ENCODE measurements at places on chromosomes 1 and 21.
A peak's percentile ranks its signal among the peaks of the same experiment; 100 is the strongest.

GRCh38 chr1:231401478-231401877 is 20.6 kb downstream of the EGLN1 start:
- DNase-seq = no peak

GRCh38 chr21:41429305-41429704 is 3.3 kb downstream of the MX1 start:
- no peak for DNase-seq

- DNase-seq = peak; percentile 10
Measured at GRCh38 chr21:35178827-35179226, 129.7 kb upstream of the RUNX1 start.

DNA sequence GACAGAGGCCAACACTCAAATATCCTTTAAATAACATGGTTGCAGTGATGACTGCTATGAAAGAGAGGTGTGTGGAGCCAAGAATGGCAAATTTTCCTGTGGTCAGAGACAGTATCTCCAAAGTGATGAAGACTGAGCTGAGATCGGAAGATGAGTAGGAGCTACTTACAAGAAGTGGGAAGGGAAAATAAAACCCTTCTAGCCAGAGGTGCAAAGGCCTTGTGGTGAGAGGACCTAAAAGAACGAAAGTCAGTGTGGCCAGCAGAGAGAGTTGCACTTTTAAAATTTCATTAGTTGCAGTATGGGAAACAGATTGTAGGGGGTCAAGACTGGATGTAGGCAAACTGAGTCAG is 17.8 kb downstream of the SLAMF7 start:
- DNase-seq = no peak

DNA sequence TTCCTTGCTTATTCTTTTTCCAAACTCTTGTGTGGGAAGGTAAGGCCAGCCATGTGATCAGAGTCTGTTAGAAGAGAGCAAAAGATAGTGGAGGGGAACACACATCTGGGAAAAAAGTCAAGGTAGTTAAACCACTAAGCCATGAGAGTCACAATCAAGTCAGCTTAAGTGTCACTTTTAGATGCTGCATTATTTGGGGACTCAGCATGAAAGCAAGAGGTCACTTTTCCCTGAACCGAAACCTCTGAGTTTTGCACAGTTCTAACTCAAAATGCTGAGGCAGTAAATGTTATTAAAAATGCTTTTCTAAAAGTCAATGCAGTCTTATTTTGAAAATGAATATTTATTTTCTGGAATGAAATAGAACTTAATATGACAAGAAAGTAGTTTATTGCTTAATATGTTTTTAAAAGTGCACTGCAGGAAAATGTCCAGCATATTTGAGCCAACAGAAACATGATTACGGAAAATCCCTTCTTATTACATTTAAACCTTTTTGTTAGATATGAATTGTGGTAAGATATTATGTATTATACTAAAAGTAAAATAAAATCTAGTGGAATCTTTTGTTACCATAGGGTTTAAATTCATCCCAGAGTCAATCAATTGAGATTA is 69.3 kb downstream of the RBM11 start:
- DNase-seq = no peak

DNA sequence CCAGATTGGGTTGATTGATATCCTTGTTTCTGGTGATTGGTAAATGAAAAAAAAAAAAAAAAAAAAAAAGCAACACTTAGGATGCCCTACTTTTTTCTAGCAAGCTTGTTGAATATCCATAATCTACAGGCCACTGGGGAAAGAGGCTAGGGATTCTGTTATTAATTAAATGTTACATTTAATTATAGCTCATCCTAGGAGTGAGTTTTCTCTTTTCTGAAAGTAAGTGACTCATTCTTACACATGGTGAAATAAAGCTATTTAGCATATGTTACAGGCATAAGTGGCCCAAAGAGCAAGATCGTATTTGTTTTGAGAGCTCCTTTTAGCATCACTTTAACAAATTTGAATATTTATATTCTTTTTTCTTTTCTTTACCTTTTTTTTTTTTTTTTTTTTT is 94.5 kb downstream of the FNBP1L start:
- DNase-seq = no peak
